ENCODE measurements at places on chromosomes 6 and 20.

GRCh38 chr20:18831830-18832499 lies 18.4 kb downstream of the SCP2D1 start:
- DNase-seq, result peak; percentile 7

GRCh38 chr6:79927758-79928157 lies 19.6 kb downstream of the ELOVL4 start:
- no peak for DNase-seq

GRCh38 chr6:111724039-111724438 lies 118.4 kb upstream of the TRAF3IP2 start:
- no peak for DNase-seq

DNA sequence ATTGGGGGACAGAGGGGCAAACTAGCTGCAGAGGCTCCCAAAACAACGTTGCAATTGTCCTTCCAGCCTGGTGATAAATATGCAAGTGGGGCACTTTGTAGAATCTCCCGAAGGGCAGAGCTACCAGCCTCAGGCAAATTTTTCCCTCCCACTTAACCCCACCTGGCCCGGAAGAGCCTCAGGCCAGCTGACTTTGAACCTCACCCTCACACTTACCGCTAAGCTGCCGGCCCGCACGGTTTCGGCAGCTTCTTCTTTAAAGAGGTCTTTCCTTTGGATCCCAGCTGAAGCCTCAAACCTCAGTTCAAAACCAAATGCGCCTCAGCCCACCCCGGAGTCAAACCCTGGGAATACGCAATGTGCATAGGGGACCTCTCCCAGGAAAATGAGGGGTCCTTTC lies 2.5 kb downstream of the OVOL2 start:
- no peak for DNase-seq

DNA sequence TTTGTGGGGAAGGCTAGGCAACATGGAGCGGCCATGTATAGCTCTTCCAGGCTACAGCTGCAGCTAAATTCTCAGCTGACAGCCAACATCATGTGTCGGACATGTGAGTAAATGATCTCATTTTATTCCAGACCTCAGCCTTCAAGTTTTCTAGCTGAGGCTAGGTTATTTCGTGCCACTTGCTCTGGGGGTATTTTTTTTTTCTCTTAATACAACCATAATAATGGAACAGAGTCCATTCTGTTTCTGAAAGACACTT lies 573.5 kb downstream of the CD109 start:
- DNase-seq, result no peak

DNA sequence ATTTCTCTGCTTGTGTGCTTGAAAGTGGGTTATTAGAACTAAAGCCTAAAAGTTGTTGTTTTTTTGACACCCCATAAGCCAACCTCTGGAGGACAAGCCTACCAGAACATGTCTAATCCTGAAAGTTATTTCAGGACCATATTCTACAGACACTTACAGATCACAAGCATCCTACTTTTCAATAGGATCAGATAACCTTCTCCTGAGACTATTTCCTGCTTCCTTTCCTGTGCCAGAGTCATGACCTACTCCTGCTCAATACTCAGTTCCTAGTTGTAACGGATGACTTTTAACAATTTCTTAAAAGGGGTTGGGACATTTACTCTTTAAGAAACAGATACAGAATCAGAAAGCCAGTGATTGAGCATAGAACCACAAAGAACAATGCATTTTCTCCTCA lies 5.3 kb upstream of the FILIP1 start:
- no peak for DNase-seq

GRCh38 chr6:53300656-53301551 lies 47.8 kb downstream of the ELOVL5 start:
- peak; percentile 35 for DNase-seq

DNA sequence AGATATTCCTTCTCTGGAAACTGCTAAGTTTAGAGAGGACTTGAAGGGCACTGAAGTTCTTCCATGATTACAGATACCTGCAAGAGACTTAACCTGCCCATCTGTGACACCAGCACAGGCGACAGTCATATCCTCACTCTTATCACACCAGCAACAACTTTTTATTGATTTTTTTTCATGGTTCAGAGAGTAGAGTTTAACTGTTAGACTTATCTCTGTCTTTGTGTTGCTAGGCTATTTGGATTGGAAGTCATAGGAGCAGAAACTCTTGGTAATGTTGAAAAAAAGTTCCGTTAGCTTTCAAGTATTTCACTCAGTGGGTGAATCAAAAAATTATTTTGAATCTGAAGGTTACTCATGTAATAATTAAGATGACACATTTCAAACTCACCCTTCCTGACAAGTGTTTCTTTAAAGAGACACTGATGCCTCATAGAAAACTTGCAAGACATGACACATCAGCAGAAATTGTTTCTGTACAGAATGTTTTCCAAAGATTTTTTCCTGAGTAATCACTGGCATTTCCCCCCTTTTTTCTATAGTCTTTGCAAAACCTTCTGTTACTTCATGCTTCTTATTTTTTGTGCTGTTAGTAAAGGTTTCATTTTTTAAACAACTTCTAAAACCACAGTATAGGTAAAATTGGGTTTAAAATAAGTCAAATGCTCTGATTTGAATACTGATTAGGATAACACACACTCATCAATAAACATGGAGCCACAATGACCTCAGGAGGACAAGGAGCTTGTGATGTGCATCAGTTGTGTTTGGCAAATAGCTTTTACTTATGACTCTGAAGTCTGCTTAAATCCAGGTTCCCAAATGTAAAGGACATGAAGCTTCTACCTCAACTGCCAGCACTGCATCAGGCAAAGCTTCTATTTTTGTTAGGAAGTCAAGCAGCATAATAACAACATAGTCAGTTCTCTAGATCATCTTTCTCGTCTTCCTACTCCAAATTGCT lies 252.9 kb upstream of the MAN1A1 start:
- DNase-seq, result no peak

GRCh38 chr6:31878726-31879125 lies at the start of gene SLC44A4:
SLC44A4 (minus strand) TSS chr6:31878997; CDS start chr6:31878980, 17 bp downstream.
- DNase-seq, result no peak

GRCh38 chr20:57930351-57930750 lies 220.5 kb upstream of the PMEPA1 start:
- DNase-seq, result no peak

- DNase-seq, result no peak
Measured at GRCh38 chr6:52616059-52616690, 39.3 kb upstream of the TRAM2 start.

- DNase-seq, result no peak
Measured at GRCh38 chr6:144952456-144953240, 667.5 kb downstream of the UTRN start.

DNA sequence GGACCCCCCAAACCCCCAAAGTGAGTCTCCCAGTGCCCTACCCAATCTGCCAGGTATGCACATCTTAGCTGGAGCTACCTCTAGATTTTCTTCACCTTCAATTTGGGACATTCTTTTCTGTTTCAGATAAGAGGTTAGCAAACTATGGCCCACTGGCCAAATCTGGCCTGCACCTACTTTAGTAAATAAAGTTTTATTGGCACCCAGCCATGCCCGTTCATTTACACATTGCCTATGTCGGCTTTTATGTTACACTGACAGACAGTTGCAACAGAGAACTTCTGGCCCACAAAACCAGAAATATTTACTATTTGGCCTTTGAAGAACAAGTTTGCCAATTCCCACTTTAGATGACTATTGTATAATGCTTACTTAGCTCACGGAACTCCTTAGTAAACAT lies 55.9 kb upstream of the STX16 start:
- DNase-seq, result no peak

- no peak for DNase-seq
Measured at GRCh38 chr6:7991536-7991935, 72.7 kb downstream of the BLOC1S5 start.

- no peak for DNase-seq
Measured at GRCh38 chr6:16493802-16494201, 255.4 kb downstream of the GMPR start.

GRCh38 chr6:147999001-147999540 lies 343.6 kb upstream of the SASH1 start:
- DNase-seq, result no peak

GRCh38 chr6:45775026-45775697 lies 240.5 kb downstream of the CLIC5 start:
- DNase-seq, result no peak

DNA sequence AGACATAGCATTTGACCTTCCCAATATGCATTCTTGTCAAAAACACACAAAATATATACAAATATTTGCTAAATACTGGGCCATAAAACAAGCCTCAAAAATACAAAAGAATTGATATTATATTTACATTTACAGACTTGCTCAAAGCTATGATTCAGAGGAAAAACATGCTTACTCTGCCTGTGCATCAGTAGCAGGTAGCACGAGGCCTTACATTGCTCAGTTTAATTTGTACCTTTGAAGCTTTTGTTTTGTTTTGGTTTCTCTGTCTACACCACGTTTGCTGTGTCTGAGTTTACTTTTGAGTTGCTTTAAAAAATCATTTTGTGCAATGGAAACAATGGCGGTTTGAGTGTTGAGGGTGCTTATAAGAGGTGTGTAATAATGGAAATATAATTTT lies 99.3 kb downstream of the PHF3 start:
- no peak for DNase-seq

GRCh38 chr6:98833057-98833306 lies 1.4 kb upstream of the POU3F2 start:
- DNase-seq, result no peak

DNA sequence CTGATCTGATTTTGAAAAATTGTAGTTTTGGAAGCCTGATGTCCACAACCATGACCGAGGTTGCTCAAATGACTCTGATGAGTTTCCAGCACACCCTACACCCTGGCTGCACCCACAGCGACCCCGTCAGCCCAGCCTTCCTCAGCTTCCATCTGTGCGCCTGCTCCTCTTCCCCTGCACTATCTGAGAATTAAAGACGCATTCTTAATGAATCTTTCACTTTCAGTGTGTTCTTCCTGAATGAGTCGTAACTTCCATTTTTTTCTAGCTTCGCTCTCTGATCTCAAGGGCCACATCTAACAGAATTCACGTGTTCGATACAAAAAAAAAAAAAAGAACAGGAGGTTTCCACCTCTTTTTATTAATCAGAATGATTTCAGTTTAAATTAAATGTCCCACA lies 21.3 kb upstream of the RREB1 start:
- DNase-seq, result peak; percentile 63

DNA sequence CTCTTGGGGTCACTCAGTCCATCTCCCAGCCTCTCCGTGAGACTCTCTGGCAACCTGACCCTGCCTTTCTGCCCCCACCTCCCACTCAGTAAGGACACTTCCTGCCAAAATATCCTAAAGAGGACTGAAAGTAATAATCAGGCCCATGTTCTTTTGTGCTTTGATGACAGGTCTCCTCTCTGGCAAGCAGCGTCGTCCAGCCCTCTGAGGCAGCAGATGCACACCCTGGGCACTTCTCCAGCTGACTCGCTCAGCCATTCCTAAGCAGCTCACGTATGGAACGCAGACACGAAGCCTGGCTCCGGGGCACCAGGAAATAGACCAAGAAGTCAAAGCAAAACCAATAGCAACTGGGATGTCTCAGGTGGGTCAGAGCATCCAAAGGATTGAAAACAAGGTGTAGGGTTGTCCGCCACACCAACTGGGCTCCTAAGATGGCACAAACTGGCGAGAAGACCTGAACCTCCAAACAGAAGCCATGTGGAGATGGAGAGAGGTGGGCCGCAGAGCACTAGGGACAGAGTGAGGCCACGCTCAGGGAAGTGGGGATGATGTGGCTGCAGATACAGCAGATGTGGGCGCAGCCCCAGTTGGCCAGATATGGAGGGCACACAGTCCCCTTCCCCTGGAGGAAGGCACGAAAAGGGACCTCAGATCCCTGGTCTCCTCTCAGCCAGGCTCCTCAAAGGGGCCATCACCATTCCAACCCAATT lies 99.3 kb downstream of the PRND start:
- no peak for DNase-seq

- no peak for DNase-seq
Measured at GRCh38 chr20:2991532-2991931, 51.9 kb upstream of the GNRH2 start.

GRCh38 chr6:31178143-31179041 lies 7.9 kb upstream of the POU5F1 start:
- DNase-seq, result no peak

- DNase-seq, result no peak
Measured at GRCh38 chr6:126300735-126301134, 39.2 kb upstream of the CENPW start.

DNA sequence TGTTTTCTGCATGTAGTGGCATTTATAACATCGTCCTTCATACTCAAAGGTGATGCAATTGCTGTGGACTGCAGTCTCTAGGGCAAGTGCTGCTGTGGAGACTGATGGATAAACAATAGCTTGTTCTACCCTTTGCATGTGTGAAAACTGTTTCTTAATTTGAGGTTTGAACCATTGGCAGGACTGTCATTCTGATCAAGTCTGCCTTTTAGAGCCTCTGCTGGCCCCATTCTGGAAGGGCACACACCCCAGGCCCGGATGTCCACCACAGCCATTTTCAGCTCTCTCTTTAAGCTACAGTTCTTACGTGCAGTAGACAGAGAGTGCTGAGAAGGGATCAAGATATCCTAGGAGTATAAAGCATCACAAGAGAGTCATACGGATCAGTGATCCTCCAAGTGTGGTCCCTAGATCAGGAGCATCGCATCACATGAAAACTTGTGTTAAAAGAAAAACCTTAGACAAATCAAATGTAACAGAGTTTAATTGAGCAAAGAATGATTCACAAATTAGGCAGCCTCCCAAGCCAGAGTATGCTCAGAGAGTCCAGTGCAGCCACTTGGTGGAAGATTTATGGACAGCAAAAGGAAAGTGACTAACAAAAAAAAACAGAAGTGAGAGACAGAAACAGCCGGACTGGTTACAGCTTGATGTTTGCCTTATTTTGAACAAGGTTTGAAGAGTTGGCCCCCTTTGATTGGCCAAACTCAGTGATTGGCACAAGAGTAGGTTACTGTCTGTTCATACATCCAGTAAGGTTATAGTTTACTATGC lies 52.0 kb downstream of the FRK start:
- DNase-seq, result peak; percentile 6

DNA sequence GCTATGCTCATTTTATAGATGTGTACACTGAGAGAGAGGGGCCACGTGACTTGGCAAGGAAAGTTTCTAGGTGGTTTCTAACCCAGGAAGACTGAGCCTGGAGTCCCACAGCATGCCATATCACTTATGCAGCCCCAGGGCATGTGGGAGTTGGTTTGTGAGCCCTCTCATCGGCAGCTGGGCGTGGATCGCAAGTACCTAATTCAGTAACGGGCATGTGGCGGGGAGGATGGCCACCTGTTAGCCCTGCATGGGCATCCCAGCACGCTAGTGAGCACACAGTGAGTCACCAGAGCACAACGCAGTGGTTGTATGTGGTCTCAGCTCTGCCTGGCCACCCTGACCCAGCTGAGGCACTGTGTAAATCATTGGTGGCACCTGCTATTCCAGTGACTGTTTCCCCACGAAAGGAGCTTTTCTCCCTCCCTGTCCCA lies 88.3 kb downstream of the NINL start:
- DNase-seq, result no peak

GRCh38 chr20:45047581-45048119 lies 53.3 kb downstream of the KCNS1 start:
- DNase-seq, result no peak

Data from KBM-7 (cell line).